ENCODE measurements at places on chromosomes 11 and 22. TPM values are rescaled to one million over a fixed set of nuclear protein-coding genes. Genes with fewer than 3 reads are reported as not detected.
A peak's percentile ranks its signal among the peaks of the same experiment; 100 is the strongest.

Gene TCP11L1
- 20.9 TPM for total RNA-seq

- no peaks in the 10 kb centered on the region for H3K27me3 ChIP-seq
- peak overlapping the region; percentile 98 for H3K27ac ChIP-seq
- peak; percentile 80 for DNase-seq
- H3K4me3 ChIP-seq: peak overlapping the region; percentile 59
- H3K36me3 ChIP-seq: peaks cover 11% of the 10 kb centered on the region
Measured at GRCh38 chr11:119356349-119357031, 10.0 kb upstream of the MFRP start.

Gene DAGLA
- total RNA-seq: not detected

Gene TCN2
- 0.93 TPM for total RNA-seq

- H3K27me3 ChIP-seq: no peaks in the 10 kb centered on the region
- H3K36me3 ChIP-seq: no peaks in the 10 kb centered on the region
- DNase-seq: no peak
- H3K4me3 ChIP-seq: no peak overlapping the region
- H3K27ac ChIP-seq: no peak overlapping the region
Measured at GRCh38 chr22:26558248-26558895, 31.6 kb downstream of the TPST2 start.

DNA sequence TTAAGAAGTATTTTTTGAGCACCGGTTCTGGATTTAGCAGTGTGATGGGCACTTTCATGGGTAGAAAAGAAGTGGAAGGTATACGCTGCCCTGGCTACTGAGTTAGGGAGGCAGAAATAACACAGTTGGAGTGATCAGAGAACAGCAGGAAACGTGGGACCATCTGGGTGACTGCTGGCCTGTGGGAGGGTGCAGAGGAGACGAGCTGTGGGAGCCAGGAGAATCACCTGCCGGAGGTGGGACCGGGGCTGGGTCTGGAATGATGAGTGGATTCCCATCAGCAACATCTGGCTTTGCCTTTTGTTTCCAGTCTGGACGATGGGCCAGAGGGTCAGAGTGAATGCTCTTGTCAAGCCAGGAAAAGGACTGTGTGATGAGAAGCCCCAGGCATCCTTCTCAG is 66.5 kb downstream of the BARX2 start:
- H3K4me1 ChIP-seq: no peaks in the 10 kb centered on the region
- H3K27me3 ChIP-seq: no peaks in the 10 kb centered on the region
- H3K4me3 ChIP-seq: no peak overlapping the region
- no peak overlapping the region for H3K27ac ChIP-seq
- no peak for DNase-seq

Gene KRTAP5-10
- not detected for total RNA-seq

- H3K27ac ChIP-seq: no peak overlapping the region
- H3K4me1 ChIP-seq: no peaks in the 10 kb centered on the region
- no peaks in the 10 kb centered on the region for H3K27me3 ChIP-seq
- no peak overlapping the region for H3K4me3 ChIP-seq
- H3K36me3 ChIP-seq: no peaks in the 10 kb centered on the region
- DNase-seq: no peak
Measured at GRCh38 chr11:68942095-68942620, 38.5 kb downstream of the IGHMBP2 start.

GRCh38 chr22:40008726-40009291 is 14.1 kb downstream of the FAM83F start:
- H3K27me3 ChIP-seq: no peaks in the 10 kb centered on the region
- H3K4me3 ChIP-seq: no peak overlapping the region
- H3K27ac ChIP-seq: no peak overlapping the region
- DNase-seq: no peak
- no peaks in the 10 kb centered on the region for H3K36me3 ChIP-seq
- no peaks in the 10 kb centered on the region for H3K4me1 ChIP-seq

DNA sequence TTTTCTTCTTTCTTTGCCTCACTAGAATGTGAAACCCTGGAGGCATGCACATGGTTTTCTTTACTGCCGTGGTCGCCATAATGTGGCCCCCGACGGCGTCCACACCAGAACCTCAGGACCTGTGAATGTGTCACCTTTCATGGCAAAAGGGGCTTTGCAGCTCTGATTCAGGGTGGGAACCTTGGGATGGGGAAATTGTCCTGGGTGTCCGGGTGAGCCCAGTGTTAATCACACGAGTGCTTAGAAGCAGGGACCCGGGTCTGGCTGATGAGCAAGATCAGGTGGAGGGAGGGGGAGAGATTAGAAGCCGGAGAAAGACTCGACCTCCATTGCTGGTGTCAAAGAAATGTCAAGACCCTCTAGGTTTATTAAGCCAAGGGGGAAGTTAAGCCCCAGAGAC is 74.7 kb upstream of the SHISAL1 start:
- DNase-seq: no peak
- H3K27ac ChIP-seq: no peak overlapping the region
- H3K27me3 ChIP-seq: no peaks in the 10 kb centered on the region
- H3K36me3 ChIP-seq: no peaks in the 10 kb centered on the region
- H3K4me3 ChIP-seq: no peak overlapping the region
